Foreskin keratinocyte (primary cell): ENCODE measurements at places on chromosomes 7 and 10. TPM values are rescaled to one million over a fixed set of nuclear protein-coding genes. Genes with fewer than 3 reads are reported as not detected.
A peak's percentile ranks its signal among the peaks of the same experiment; 100 is the strongest.

DNA sequence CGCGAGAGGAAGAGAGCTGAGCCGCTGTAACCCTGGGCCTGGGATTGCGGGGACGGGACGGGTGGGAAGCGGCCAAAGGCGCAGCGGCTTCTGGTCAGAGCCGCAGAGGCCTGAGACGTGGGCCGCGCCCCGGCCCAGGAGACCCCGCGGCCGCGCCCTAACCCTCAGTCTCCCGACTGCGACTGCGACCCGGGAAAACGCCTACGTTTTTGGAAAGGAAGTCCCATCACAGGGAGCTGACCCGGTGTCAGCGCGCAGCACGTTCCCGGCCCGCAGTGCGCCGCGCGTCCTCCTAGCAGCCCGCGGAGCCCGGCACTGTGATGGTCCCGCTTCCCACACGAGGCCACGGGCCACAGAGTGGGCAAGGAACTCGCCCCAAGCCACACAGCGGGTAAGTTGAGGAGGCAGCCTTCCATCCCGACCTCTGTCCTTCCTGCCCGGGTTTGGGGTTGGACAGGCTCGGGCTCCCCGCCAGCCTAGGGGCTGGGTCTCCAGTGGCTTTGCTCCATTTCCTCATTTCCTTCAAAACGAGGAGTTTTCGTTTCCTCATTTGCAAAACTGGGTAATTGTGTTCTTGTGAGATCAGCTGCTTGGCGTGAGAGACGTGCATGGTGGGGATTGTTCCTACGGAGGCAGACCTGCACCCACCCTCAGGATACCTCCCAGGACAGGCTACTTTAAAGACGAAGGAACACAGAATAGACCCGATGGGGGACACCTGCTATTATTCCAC lies 1.2 kb downstream of the GPNMB start:
- no peak for DNase-seq

GRCh38 chr10:77774940-77775391 lies 137.4 kb upstream of the KCNMA1 start:
- DNase-seq = no peak

The BBIP1 gene
- polyA plus RNA-seq = 22.8 and 23.5 TPM in 2 replicates

GRCh38 chr7:130334274-130334673 lies 10.3 kb upstream of the CPA5 start:
- no peak for DNase-seq

DNA sequence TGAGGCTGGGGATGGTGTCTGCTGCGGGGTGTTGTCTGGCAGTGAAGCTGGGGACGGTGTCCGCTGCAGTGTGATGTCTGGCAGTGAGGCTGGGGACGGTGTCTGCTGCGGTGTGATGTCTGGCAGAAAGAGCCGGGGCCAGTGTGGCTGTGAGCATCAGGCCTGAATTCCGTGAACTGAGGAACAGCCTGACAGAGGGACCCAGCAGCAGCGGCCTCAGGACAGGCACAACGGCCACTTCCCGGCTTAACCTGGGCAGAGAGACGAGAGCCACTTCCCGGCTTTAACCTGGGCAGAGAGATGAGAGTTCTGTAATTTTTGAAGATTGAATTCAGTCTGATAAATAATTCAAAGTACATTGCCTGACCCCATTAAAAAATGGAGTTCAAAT lies 321.2 kb downstream of the PTPRN2 start:
- no peak for DNase-seq

DNA sequence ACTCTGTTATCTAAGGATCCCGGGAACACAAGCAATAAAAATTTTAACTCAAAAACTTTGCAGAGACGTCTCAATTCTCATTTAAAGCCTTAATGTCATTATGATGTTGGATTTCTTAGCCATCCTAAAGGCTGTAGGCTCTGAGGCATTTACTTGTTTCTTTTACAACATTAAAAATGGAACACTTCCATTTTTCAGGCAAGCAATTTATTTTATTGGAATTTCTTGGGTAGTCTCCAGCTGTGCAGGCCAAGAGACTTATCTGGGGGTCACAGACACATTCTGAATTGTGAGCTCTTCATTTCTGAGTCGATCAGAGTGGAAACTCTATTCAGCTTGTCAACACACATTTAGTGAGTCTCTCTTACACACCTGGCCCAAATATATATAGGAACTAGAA lies 48.0 kb upstream of the KIF5B start:
- DNase-seq = no peak

DNA sequence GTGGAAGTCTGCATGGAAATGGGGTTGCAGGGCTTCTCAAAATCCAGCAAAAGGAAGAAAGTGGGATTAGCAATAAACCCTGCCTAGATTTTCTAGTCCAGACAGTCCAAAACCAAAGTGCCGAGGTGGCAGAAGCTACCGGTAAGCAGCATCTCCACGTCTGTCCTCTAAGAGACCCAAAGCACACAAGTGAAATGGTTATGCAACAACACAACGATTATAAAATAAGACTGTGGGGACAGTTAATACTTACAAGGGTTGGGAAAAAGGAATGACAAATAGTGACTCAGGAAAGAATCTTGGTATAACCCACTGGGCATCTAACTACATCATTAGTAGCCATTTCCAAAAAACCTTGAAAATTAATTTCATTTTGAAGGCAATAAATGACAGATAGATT lies 24.7 kb downstream of the CREB3L2 start:
- no peak for DNase-seq

DNA sequence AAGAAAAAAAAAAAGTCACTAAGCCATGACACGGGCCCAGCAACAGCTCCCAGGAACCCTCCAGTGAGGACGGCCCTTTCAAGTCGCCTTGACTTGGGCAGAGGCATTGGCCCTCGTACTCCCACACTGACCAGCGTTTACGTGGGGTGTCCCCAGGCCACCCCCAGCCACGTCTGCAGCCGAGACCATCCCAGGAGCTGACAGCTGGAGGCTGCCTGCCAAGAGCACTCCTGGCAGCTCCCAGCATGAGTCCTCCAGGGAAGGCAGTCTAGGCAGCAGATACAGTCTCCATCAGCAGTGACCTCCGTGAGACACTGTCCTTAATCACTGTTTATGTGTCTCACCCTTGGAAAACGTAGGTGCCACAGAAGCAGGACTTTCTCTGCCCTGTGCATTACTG lies 86.5 kb downstream of the PROSER2 start:
- DNase-seq = no peak

GRCh38 chr10:633279-634245 lies 55.9 kb downstream of the DIP2C start:
- DNase-seq = no peak

- peak; percentile 11 for DNase-seq
These were observed 173.6 kb downstream of the KIAA1217 start for GRCh38 chr10:24382596-24382978.

The KAT6B gene
- 0.69 and 0.80 TPM in 2 replicates for polyA plus RNA-seq

The TMEM225B gene
- polyA plus RNA-seq = 0.19 TPM in 2 replicates

GRCh38 chr10:67492317-67493019 lies 203.5 kb downstream of the CTNNA3 start:
- no peak for DNase-seq

DNA sequence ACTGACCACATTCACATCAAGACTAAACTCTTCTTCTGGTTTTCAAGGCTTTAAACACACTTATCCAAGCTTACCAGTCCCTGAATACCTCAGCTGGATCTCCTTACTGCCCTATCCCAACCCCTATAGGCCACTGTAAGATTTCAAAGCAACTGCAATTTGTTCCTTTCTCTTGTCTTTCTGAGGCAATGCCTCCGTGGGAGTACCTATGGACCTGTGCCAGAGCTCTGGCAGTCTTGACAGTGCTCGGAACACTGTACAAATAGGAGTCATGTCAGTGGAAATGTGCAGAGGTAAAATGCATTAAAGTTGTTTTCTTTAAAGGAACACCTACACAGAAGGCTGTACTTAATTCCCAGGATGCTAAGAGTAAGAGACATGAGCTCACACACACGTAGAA lies 124.7 kb downstream of the CNOT4 start:
- no peak for DNase-seq

DNA sequence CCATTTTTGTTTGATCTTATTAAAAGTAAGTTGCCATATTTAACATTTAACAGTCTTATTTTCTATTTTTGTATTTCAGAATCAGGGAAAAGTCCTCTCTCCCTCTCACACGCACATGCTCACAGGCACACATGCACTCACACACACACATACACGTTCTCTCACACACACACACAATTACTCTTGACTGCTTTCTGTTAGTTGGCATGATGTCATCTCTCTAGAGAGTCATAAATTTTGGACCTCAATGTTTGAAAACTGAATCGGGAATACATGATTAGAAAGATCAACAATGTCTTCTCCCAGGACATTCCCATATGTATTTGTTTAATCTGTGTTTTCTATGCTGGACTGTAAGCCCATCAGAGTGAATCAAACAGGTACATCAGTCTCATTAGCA lies 165.7 kb upstream of the AHR start:
- DNase-seq = no peak

GRCh38 chr7:112371701-112372100 lies 78.6 kb upstream of the IFRD1 start:
- DNase-seq = no peak

DNA sequence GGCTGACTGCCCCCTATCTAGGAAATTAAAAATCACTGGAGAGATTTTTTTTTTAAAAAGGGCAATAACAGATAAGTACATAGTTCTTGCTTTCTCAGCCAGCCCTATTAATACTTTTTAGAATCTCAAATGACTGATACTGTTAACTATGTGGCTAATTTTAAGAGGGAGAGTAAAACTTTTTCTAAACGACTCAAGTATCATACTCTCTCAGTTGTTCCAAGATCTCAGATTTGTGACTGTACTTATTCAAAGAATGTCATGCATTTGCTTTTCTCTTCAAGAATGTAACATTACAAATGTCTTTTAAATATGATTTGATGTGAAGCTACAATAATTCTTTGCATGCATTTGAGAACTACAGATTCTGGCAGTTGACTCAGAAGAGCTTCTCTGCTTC lies 55.4 kb upstream of the RAB11FIP2 start:
- no peak for DNase-seq

The HYAL4 gene
- polyA plus RNA-seq = 0.10 TPM in 1 of 2 replicates, not detected in the other

The INA gene
- polyA plus RNA-seq = 0.70 and 1.0 TPM in 2 replicates

The PARP12 gene
- polyA plus RNA-seq = 37.4 and 41.7 TPM in 2 replicates

GRCh38 chr7:103432712-103433111 lies 13.3 kb downstream of the SLC26A5 start:
- no peak for DNase-seq

The CALML5 gene
- 2.1 and 104 TPM in 2 replicates for polyA plus RNA-seq

The PSD gene
- polyA plus RNA-seq = 0.09 and 0.15 TPM in 2 replicates

DNA sequence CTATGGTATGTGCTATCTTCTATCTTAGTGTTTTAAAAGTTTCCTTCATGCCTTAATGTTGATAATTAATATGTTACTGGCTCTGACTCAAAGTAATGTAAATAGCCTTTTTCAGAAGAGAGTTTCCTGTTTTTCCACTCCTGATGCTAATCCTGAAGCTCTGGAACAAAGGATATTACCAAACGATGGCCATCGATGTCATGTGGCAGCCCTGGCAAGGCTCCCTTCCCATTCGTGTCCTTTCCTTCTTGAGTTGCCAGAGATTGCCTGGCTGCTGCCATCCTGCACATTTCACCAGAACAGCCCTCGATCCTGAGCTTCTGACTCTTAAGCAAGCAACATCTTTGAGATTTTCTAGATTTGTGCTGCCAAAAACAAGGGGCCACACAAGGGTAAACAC lies 46.0 kb downstream of the RNF133 start:
- DNase-seq = no peak

GRCh38 chr7:7077945-7078344 lies 104.4 kb upstream of the C1GALT1 start:
- no peak for DNase-seq

The ACTR3C gene
- polyA plus RNA-seq = 1.1 and 1.6 TPM in 2 replicates

DNA sequence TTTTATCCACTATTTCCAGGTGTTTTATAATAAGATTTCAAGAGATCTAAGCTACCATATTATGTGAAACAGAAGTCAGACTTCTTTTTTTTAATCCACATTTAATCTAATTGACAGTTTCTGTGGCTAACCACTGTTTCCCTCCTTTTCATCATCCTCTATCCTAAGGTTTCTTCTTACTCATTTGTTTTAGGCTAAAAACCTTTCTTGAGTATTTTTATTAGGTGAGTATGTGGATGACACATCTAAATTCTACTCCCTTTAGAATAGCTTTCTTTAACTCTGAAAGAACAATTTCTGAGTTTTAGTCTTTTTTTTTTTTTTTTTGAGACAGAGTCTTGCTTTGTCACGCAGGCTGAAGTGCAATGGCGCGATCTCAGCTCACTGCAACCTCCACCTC lies 62.7 kb downstream of the NPY start:
- no peak for DNase-seq

DNA sequence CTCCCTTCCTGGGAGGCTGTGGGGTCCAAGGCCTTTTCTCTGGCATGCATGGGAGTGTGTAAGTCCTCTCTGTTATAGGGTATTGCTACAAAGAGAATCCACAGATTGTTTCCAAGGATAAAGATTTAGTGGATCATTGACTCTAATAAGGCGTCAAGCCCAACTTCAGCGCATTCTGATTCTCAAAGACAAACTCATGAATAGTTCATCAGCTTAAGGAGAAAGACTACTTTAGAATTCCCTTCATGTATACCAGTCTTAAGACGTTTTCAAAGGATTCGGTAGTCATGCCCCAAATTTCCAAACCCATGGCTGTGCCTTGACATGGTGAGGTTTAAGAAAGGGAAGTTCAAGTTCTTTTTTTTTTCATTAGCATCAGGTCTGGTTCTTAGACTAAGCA lies 46.6 kb upstream of the ABLIM1 start:
- DNase-seq = no peak

DNA sequence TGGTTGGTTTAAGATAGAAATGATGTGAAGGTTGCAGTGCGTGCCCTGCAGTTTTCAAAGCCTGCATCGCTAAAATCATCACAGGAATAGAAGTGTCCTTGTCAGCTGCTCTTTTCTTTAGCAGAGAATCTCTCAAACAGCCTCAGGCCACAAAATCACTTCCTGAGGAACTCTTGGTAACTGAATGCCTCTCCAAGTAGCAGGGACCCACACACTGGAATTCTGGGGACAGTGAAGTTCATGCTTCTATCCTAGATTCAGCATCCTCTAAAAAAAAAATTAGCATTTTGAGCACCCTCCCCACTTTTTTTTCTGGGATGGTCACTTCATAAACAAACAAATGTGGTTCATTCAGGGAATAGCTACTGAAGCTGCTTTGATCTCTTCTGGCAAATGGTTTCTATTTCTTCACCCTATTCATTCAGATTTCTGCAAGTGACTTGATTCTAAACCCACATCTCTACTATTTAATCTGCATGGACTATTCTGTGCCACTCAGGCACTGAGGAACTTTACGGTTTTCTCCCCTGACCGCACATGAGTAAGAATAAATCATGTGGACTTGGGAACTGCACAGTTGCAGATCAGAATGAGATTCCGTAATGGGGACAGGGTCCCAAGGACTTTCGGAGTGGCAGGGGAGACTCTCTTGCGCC lies 306.9 kb downstream of the FRMD4A start:
- DNase-seq = no peak

DNA sequence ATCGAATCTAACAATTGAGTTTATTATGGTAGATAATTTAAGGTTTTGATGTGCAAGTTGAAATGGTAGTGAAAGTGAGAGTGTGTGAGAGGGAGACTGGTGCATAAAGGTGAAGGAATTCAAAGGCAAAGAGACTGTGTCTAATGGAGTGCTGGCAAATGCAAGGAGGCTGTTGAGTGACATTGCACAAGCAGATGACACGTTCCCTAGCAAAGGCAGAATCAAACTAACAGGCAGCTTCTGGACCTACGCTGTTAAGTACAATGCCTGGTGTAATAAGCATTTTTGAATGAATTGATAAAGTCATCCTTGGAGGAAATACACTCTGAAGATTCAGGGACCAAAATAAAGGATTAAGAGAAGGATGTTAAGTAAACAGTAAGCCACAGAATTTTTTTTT lies 11.7 kb upstream of the GPR141 start:
- DNase-seq = no peak
